Activated CD4-positive, CD25-positive, alpha-beta regulatory T cell treated with anti-CD3 and anti-CD28 coated beads, Interleukin-2, amount 50 U/mL, for 72 hours (primary cell): ENCODE measurements at places on chromosomes 7 and 10.
A peak's percentile ranks its signal among the peaks of the same experiment; 100 is the strongest.

- DNase-seq, result no peak
Measured at GRCh38 chr7:92790992-92791391, 45.4 kb downstream of the CDK6 start.

- no peak for DNase-seq
Measured at GRCh38 chr7:50475340-50475739, 25.2 kb upstream of the FIGNL1 start.

DNA sequence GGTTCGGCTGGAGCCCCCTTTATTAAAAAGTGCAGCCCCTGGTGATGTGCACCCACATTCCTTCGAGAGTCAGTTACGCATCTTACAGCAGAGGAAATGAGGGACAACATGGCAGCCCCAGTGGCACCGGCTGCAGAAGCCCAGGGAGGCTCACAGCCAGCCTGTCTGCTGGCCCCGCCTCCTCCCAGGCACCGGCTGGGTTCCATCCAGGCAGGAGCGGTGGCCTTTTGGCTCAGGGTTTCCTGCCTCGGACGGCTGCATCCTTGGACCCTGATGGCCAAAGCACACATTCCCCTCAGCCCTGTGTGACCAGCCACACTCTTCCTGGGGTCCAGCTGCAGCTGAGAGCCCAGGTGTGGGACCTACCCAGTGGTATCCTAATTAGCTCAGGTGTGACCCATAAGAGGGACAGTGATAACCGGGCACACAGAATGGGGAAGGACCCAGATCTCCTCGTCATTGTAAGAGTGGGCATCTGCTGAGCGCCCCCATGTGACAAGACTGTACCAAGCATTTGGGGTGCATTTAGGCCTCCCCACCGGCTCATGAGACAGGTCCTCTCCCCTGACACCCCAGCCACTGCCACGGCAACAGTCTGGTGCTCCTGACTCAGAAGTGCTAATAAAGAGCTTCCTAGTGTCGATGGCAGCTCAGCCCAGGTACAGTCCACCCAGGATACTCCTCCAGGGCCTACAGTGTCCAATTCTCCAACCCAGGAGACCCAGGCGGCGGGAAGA, 63.3 kb upstream of the CHST15 start:
- DNase-seq, result no peak

DNA sequence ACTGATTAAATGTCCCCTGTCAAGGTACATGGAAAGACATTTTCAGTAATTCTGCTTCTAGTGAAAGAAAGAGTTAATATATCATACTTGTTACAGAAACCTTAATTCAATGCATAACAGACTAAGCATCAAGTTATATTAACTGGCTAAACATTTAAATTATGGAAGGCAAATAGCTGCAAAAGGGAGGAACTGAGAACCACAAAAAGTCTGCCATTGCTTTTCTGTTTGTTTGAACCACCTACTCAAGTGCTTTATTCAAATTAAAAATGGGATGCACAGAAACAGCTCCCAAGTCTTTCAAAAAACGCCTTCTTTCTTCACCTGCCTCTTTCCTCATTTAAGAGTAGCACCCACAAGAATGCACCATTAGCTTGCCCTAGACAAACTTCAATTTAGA, 271.9 kb downstream of the RNLS start:
- DNase-seq, result no peak

DNA sequence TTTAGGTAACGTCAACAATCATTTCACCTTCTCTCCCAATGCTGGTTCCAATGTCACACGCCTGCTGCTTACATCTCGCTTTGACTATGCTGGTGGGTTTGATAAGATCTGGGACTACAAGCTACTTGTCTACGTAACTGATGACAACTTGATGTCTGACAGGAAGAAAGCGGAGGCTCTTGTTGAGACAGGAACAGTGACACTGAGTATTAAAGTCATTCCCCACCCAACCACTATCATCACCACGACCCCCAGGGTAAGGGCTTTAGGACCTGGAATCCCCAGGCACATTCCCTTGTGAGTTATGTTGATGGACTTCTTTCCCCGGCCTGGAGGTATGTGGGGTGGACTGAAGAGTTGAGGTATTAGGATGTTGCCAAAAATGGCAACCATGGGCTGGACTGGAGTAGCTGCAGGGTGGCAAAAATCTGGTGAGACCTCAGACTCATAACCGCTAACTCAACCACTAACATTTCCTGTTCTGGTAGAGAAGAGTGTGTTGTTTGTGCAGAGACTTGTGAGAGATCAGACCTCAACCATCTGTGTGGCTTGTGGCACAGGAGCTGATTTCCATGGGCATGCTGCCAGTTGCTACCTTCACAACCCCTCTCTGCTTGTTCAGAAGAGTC, 59.2 kb downstream of the CDHR3 start:
- peak; percentile 46 for DNase-seq

DNA sequence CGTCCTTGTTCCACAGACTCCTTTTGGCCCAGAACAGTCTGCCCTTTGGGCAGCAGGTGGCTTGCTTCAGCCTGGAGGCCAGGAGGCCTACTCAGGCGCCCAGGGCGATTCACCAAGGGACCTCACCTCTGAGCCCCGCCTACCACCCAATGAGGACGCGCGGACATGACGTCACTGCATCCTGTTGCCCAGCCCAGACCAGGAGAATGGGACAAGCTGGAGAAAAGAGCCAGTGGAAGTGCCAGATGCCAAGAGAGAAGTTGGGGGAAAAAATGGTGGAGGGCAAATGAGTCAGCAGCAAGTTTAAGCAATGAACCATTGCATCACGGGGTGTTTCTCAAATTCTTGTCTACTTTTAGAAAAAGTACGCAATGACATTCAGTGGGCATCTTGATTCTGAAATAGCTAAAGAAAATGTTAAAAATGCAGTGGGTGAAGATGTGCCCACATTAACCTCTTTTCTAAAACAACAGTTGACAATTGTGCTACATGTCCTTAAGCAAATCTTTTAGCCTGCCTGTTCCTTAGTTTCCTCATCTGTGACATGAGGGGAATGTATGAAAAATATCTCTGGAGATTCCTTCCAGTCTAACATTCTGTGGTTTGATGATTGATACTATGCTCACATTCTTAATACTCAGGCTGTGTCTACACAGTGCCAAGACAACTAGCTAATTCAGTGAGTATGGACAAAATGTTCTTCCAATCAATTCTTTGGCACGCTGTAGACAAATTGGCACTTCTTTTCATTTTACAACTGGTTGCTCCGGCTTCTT, 23.9 kb upstream of the LEP start:
- no peak for DNase-seq
